ENCODE measurements at places on chromosomes 7 and 10. TPM values are rescaled to one million over a fixed set of nuclear protein-coding genes. Genes with fewer than 3 reads are reported as not detected.

- no peak for DNase-seq
These were observed 11.7 kb upstream of the CALML3 start for GRCh38 chr10:5512881-5513612.

DNA sequence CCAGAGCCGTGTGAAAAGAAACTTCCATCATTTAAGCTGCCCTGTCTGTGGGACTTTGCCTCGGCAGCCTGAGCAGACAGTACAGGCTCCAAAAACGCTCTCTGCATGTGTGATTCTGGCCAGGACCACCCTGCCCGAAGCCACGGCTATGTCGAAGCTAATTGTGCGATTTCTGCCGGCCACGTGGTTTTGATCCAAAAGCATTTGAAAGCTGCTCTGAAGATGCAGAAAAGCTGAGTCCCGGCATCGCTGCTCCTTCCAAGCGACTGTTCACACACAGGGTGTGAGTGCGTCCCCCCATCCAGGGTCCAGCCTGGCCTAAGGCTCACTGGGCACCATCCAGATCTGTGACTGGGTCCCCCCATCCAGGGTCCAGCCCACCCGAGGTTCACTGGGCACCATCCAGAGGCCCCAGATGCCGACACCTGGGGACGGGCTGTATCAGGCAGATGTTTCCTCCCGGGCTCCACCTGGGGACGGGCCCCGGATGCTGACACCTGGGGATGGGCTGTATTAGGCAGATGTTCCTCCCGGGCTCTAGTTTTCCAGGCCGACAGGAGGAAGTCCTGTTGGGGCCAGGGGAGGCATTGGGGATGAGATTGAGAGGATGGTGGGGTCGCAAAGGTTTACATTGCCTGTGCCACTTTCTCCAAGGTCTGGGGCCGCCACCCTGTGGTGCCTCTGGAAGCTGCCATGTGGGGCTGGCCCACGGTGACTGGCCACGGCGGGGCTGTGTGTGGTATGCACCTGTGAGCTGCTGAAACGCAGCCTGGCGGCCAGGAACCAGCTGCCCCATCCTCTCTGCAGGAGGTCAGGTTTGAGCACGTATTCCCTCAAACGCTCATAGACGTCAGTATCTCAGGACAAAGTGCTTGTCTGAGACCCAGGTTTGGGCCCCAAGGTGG is 527.4 kb downstream of the DNAJB6 start:
- DNase-seq = no peak

DNA sequence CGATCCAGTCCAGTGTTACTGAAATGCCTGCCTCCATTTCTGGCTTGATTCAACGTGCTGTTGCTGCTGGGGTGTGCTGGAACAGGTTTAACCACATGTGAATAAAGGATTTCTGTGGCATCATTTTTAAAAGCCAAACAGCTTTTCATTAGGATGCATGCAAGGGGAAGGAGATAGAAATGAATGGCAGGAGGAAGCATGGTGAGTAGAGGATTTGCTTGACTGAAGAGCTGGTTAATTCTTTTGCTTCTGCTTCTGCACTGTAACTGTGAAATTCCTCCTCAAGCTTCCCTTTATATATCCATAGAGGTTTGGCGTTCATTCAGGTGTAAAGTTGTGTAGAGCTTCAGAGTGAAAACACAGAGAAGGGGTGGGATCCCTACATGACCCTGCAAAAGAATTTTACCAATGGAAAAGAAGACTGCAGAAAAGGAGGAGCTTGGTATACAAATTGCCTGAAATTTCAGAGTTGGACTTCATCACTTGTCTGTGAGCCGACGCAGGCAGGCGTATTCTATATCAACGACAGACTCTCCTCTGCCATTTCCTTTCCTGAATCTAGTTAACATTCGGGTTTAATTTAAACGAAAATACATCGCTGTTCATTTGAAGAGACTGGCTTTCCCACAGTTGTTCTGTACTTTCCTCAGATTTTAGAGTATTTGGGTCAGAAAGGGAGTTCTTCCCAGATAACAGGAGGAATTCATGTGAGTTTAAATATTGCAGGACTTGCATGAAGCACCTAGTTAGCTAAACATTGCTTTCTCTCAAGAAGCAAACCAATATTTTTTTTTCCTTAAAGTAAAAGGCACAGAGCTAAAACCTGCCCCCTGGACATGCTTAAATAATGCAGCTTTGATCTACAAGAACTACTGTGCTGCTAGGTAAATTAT is at the start of gene SOSTDC1:
SOSTDC1 (minus strand) TSS at position 270 of the 893 bp plus-strand sequence; CDS start at position 200, 70 bp downstream.
- peak; percentile 66 for DNase-seq

- no peak for DNase-seq
These were observed 54.8 kb downstream of the RAPGEF5 start for GRCh38 chr7:22302193-22302592.

DNA sequence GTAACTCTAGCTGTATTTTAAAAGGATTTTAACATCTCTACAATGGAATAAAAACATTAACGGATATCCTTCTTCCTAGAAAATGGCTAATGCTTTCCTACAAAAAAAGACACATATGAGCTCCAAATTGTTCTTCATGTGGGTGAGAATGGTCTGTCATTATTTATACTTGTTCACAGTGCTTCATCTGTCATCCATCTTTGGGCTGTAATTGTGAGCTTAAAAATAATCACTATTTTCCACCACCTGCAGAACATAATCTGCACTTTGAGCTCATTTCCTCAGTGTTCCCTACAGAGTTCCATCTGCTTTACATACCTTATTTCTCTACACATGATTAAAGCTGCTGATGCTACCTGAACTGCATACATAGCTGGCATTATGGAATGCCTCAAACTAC is 979.1 kb upstream of the C7orf33 start:
- no peak for DNase-seq

GRCh38 chr10:74335501-74335900 is 184.5 kb downstream of the ADK start:
- no peak for DNase-seq

GRCh38 chr7:23315366-23315765 is 16.2 kb downstream of the MALSU1 start:
- DNase-seq = no peak

- no peak for DNase-seq
These were observed 345.0 kb upstream of the PCDH15 start for GRCh38 chr10:55146032-55146431.

- DNase-seq = no peak
These were observed 6.5 kb downstream of the BAIAP2L1 start for GRCh38 chr7:98394377-98394836.

DNA sequence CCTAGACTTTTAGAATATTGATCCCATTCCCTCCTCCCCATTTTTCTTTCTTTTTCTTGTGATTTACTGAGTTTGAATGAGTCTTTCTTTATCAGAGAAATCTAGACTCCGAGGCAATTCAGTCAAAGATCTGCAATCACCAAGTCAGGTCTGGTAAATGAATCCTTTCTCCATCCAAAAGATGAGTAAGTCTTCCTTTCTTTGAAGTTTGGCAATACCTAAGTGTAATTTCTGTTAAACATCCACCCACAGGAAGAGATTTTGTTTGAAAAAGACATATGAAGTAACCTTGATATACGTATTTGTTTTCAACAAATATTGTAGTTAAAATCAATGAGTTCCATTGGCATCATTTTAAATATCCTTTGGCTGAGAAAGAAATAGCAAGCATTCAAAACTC is 58.3 kb downstream of the SLC39A12 start:
- no peak for DNase-seq

DNA sequence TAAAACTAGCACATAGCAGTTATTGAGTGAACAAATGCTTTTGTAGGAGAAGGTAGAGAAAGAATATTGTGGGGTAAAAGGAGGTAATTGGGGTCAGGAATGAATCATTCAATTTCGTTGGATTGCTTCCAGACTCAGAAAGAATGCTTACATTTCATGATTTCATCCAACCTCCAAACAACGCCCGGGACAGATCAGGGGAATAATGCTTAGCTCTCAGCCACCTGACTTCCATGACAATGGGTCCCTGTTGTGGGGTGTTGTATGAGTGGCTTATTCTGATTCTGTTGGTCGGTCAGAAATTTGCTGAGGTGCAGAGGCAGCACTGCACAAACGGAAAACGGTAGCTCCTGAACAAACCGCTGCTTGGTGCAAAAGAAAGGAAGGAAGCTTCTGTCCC is 24.0 kb upstream of the INPP5F start:
- DNase-seq = no peak

DNA sequence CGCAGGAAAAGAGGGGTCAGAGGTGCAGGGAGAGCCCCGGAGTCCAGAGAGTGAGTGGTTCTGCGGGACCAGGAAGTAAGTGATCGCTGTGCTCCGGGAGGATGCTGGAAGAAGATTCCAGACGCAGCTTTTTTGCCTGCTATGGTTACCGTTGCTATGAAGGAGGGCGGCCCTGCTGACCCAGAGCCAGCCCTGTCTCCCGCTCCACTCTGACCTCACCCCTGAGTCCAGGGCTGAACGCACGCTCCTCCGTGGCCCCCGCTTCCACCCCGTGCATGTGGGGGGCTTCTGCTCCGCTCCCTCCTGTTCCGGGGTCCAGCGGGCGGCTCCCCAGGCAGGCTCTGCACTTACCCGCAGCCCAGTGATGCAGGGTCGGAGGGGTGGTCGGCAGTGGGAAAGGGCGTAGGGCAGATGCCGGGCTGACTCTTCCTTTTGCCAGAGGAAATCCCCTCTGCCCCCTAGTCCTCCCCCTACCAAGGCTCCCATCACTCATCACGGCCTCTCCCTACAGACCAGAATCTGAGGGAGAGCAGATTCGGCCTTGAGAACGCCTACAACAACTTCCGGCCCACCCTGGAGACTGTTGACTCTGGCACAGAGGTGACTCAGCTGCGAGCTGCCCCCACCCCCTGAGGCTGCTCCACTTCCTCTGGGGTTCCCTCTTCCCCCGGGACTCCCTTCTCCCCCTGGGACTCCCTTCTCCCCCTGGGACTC is 2.7 kb upstream of the MUC17 start:
- peak; percentile 57 for DNase-seq

DNA sequence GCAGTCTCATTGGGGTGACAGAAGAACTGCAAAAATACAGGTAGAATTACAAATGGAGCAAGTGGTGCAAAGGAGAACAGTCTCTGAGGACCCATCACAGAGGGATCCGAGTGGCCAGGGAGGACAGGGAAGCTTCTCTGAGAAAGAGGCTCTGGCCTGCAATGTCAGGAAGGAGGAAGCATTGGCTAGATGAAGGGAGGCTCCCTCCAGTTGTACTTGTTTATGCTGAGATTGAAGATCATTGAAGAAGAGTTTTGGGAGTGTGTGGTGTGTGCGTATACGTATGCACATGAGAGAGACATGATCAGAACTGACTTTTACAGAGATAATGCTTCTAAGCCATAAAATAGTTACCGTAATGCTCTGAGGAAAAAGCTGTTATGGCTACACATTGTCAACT is 274.7 kb upstream of the FZD8 start:
- no peak for DNase-seq

- DNase-seq = peak; percentile 66
These were observed 158.8 kb downstream of the HGF start for GRCh38 chr7:81611040-81611439.

- DNase-seq = peak; percentile 76
These were observed 77.6 kb downstream of the BICC1 start for GRCh38 chr10:58590152-58590840.

- DNase-seq = no peak
These were observed 15.6 kb upstream of the LMTK2 start for GRCh38 chr7:98091061-98091460.

DNA sequence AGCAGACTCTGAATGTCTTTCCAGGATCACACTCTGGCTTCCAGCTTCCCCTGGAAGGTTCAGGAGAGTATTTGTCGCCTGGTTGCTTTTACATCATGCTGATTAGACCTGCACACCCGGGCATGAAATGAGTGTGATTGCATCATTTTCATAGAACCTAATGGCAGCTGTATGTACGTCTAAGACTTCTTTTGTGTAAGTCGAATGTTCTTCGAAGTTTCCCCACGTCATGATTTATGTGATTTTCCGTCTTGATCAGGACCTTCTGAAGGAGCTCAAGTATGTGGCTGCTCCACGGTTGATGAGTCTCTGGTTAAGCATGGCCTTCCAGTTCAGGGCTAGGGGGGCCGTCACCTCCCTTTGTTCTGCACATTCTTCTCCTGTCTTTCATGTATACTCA is 4.5 kb downstream of the EIF4H start:
- no peak for DNase-seq

DNA sequence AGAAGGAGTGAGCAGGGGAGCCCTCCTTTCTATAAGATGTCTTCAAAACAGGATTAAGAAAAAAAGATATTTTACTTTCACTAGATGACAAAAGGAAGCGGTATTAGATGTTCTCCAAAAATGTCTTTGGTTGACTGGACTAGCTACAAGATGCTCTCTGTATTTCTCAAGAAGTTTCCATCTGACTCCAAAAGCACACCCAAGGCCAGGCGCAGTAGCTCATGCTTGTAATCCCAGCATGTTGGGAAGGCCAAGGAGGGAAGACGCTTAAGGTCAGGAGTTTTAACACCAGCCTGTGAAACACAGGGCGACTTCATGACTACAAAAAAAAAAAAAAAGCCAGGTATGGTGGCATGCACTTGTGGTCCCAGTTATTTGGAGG is 84.5 kb downstream of the PIP4K2A start:
- DNase-seq = no peak

DNA sequence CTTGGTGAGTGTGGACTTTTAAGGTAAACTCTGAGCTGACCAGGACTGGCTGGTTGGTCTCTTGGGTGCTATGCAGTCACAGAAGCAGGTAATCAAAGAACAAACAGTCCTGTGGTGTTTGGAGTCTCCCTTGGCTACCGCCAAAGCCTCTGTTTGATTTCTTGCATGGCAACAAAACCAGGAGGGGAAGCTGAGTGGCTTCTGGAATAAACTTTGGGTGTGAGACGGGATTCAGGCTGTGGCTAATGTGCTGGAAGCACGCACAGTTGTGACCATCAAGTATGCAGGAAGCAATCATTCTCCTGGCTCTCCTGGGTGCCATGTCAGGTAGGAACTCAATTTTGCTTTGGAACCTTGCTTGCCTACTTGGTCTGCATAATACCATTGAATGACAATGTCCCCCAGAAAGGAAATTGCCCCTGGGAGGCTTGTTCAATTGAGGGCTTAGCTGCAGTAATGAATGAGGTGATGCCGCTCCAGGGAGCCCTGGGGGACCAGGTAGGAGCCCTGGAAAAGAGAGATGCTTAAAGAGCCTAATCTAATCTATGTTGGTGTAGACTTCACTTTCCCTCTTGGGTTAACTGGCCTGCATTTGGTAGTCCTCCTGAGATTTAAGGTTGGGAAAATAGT is at the start of gene CDHR3:
CDHR3 (plus strand) TSS at position 227 of the 630 bp plus-strand sequence; CDS start at position 282, 55 bp downstream.
- no peak for DNase-seq

DNA sequence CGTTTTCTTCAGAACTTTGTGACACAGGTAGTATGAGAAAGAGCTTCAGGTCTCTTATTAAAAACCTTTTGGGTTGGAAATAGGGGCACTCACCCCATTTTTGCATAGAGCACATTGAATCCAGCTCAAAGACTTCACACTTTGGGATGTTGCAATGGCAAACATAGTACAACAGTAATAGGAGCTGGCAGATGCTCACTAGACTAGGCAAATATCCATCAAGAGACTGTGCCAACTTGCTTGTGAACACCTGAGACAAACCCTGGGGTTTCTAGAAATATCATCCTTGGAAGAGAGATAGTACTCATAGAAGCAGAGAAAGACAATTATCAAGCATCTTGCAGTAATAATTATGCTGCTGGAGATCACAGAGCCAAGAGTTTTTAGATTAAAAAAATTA is 280.0 kb downstream of the CACNA2D1 start:
- no peak for DNase-seq

The HOXA11 gene
- polyA plus RNA-seq = not detected

The GOT1 gene
- 31.3 TPM for polyA plus RNA-seq

The ARHGAP21 gene
- 124 TPM for polyA plus RNA-seq

The RAB19 gene
- 1.5 TPM for polyA plus RNA-seq

The TMEM229A gene
- polyA plus RNA-seq = 1.0 TPM

The ARHGAP22 gene
- polyA plus RNA-seq = 3.1 TPM

The NPSR1 gene
- not detected for polyA plus RNA-seq

The VIPR2 gene
- 0.41 TPM for polyA plus RNA-seq

The HTR5A gene
- not detected for polyA plus RNA-seq

The CFAP46 gene
- polyA plus RNA-seq = 3.4 TPM

The FRMPD2 gene
- 0.40 TPM for polyA plus RNA-seq

The KCNH2 gene
- 4.2 TPM for polyA plus RNA-seq
